Mammary microvascular endothelial cell (primary cell): ENCODE measurements at places on chromosomes 3 and 15. TPM values are rescaled to one million over a fixed set of nuclear protein-coding genes. Genes with fewer than 3 reads are reported as not detected.

Gene GOLGA8J
- not detected in 2 replicates for total RNA-seq

Gene CFAP92
- 0.10 and 0.27 TPM in 2 replicates for total RNA-seq

Gene UMPS
- total RNA-seq = 30.9 and 38.0 TPM in 2 replicates

Gene SEMA5B
- total RNA-seq = not detected in 2 replicates
